ENCODE measurements at places on chromosomes 2 and 18.
A peak's percentile ranks its signal among the peaks of the same experiment; 100 is the strongest.

GRCh38 chr18:76174451-76174850 lies 320.6 kb downstream of the ZNF516 start:
- no peak for DNase-seq

- no peak for DNase-seq
Measured at GRCh38 chr2:43585708-43586107, 10.1 kb downstream of the THADA start.

- no peak for DNase-seq
Measured at GRCh38 chr2:105405291-105405690, 6.4 kb upstream of the FHL2 start.

DNA sequence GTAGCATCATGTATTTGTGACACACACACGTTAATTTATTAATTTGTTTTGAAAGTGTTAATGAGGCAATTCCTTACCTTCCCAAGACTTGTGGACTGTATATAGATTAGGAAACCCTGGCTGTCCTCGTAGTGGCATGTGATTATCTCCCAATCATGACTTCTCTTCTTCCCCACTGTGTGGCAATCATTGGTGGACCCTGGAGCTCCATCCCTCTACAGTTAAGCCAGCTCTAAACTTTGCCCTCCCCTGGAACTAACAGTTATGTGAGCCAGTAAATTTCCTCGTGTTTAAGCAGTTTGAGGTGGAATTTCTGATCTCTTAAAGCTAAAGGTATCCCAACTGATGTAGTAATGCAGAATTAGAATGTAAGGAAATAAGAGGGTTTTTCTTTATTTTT lies 22.0 kb downstream of the GALNT1 start:
- no peak for DNase-seq

DNA sequence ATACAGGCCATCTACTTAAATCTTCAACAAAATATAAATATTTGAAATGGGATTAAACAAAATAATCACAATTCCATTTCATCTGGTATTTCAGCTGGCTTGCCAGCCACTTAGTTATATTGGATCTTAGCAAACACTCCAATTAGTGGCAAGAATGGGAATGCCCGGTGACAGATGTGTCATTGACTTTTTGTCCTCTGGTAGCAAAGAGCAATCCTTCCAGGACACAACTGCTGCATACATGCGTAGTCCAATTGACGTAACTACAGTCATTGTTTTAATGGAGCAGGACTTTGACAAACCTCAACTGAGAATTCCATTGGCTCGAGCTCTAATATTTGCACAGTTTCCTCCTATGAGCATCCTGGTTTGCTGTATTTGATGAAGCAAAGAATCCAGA lies 69.9 kb downstream of the RNF152 start:
- no peak for DNase-seq

DNA sequence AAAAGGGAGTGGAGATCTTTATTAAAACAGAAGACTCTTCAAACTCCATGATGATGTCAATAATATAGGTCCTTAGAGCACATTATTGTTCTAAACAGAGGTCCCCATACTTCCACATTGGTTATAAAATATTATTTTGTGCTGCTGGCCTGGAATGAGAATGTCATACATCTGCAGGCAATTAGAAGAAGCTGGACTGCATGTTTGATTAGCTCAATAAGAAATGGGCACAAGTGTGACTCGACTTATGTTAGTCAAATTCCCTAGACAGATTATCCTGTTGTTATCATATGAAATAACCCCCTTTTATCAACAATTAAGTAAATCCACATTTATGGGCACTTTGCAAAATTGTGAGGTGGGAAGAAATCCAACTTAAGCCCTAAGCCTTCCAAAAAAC lies 8.8 kb downstream of the EFEMP1 start:
- DNase-seq = no peak

DNA sequence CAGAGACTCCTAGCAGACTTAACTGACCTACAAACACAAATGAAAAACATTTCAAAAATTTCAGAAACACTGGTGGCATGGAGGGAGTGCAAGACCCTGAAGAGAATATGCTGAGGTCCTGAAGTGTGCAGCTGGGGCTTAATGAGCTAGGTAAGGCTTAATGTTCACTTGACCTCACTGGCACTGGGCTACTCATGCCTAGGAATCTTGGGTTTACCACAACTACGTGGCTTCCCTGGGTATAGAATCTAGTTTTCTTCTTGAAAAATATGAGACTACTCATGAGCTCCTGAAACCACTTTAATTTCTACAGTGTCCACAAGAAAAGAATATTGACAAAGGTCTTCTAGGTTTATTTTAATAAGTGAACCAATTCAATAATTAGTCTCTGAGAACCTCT lies 139.8 kb downstream of the HNMT start:
- DNase-seq = no peak

DNA sequence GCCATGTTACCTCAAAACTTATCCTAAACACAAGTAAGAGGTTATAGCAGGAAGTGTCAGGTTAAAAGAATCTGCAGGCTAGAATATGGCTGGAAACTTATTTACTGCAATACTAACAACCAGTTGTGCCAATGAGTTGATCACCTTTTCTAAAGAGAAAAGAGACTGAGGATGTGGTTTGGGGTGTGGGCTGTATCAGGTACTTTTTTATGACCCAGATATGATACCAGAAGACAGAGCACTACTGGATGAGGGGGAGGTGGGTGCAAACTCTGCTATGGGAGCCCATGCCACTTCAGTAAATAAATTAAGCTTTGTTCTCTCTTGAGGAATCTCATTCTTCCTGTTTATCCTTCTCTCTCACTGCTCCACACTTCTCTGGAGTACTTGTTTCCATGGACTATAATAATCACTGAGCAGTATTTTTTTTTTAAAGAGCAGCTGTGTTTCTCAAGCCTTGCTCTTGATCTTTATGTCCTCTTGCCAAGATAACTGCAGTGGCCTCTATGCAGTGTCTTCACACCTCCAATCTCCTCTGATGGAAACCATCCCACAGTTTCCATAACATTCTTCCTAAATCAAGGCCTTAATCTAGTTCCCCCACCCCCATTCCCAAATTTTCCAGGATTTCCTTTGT lies 51.2 kb upstream of the NOSTRIN start:
- no peak for DNase-seq

DNA sequence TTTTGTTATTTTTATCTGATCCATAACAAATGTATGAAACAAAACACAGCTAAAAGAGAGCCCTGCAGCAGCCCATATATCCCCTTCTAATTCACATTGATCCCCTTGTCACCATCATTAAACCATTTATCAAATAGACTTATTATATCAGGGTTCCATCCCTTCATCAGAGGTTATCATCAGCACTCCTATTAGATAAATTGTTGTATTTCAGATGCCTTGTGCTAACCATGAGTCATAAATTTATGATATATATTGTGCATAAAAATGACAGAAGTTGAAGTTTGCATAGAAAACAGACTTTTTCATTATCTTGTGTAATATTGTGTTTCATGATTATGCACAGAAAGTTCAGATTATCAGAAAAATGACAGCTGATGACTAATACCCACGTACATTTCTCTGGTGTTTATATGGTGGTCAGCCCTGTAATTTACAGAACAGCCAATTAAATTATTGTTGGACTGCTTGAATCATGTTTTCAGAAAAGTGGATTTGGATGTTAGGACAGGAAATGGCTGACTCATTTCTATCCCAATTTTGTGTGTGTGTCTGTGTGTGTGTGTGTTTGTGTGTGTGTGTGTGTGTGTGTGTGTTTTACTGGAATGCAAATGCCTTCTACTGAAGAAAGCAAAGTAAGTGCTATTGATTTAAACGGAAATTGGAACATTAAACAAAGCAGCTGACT lies 80.9 kb downstream of the PPP1R1C start:
- DNase-seq = no peak

GRCh38 chr2:214180686-214181085 lies 230.2 kb upstream of the VWC2L start:
- no peak for DNase-seq

DNA sequence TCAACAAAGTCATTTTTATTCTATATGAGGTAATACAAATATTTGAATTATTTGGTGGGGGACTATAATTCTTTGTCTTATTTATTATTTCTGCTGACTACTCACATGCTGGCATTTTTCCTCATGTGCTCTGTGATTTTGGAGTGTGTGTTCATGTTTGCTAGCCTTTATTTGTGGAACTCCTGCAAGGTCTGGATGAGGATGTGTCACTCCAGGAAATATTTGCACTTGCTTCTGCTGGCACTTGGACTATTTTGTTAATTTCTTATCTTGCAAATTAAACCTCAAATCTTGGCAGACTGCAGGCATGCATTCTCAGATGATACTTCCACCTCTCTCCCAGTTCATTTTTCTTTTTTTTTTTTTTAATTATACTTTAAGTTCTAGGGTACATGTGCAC lies 34.1 kb downstream of the POLI start:
- no peak for DNase-seq

DNA sequence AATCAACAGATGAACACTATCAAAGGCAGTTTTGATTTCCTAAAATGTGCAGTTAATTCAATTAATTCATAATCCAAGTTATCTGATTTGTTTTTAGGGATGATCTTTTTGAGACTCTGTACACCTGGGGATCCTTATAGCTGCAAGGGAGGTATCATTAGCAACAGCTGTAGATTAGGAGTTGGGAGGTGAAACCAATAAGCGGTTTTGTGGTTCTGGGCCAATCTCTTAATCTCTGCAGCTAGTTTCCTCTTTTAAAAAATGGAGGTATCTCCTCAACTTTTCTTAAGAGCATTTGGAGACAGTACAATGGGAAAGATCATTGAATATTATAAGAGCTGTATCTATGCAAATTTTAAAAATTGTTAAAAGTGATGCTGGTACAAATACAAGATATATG lies 126.0 kb downstream of the MC4R start:
- DNase-seq = no peak

DNA sequence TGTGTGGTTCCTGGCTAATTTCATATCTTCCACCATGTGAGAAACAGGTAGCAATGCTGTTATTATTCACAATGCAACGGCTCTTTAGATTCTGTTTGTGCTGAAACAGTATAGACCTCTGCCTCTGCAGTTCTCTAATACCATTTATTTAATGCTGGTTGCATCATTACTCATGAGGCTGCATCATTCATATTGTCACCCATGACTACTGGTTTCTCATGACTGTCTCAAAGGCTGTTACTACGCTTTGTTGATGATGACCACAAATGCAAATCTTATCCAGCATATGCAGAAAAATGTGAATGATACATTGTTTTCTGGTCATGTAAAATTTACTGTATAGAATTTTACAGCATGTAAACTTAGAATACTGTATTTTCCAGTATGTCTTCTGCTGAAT lies 22.5 kb downstream of the CAVIN2 start:
- DNase-seq = no peak

GRCh38 chr2:205170399-205170798 lies 511.9 kb upstream of the NRP2 start:
- no peak for DNase-seq

- no peak for DNase-seq
Measured at GRCh38 chr2:225889452-225889851, 489.9 kb downstream of the NYAP2 start.

GRCh38 chr2:204591225-204591624 lies 46.0 kb downstream of the PARD3B start:
- DNase-seq = no peak

DNA sequence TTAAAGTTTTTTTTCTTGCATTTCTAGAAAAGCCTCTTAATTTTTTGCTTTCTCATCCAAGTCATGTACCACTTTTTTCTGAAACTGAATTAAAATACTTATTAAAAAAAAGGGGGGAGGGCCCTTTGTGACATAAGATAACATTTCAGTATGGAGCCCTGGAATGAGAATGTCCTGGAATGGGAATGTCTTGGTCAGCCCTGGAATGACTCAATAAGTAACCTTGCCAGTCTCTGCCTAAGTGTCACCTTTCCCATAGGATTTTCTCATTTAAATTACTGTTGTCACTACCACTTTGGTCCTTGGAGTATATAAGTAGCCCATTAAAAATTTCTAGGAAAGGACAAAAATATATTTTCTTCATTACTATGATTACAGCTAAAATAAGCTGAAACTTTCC lies 4.7 kb downstream of the UBXN2A start:
- no peak for DNase-seq

- DNase-seq = no peak
Measured at GRCh38 chr2:68412127-68412819, 47.2 kb downstream of the PLEK start.

- no peak for DNase-seq
Measured at GRCh38 chr2:207935121-207935990, 90.0 kb downstream of the PLEKHM3 start.

DNA sequence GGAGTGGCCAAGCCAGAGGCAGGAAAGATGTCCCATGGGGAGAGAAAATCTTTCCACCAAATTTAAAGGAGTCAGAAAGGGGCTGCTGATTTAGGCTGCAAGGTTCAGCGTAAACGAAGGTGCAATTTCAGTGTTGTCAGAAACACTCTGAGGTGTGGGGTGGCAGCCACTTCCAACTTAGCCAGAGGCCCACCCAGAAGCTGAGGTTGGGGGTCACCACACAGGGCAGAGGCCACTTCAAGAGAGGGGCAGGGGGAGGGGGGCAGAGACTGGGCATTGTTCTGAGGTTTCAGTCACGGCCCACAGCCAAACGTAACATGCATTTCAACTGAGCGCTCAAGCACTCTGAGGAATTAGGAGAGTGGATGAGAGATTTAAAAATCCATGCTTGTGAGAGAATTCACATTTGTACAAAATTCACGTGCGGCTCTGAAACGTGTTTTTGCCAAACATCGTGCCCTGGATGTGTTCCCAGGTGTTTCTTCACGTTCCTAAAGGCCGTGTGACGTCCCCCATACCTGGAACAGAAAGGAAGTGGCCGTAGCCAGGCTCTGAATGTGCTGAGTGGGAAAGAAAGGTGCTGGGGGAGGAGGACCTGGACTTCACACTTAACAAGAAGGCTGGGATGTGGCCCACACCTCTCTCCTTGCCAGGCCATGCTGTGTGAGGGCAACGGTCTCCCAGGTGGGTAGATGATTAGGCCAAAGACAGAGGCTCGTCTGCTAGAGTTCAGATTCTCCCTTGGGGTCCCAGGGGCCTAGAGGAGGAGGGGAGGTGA lies 19.5 kb upstream of the BOK start:
- DNase-seq = no peak

DNA sequence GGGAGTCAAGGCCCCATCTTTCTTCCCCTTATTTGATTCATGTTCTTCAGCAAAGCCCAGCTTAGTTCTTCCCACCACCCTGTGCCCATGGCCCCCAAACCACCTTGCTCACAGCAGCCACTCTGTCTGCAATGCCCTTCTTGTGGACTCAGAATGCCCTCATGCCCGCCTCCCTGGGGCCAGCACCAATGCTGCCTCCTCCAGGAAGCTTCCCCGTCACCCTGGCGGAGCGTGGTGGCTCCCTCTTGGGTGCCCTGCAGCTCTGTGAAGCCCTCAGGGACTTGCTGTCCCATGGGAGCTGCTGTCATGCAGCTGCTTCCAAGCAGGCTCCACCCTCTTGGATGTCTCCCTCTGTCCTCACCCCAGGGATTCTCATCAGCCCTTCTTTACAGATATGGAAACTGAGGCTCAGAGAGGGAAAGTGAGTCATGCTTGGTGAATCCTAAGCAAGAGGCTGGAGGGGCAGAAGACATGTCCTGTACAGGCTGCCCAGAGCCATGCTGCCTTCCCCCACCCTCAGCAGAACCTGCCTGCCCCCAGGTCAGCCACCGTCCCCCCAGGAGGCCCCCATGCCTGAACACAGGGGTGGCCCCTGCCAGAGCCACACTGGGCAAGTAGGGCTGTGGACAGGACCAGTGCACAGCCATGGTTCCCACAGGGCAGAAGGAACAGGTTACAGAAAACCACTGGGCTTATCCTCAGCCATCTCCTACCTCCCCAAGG lies 11.8 kb upstream of the DUSP2 start:
- no peak for DNase-seq

GRCh38 chr2:152036611-152037469 lies 62.0 kb downstream of the CACNB4 start:
- peak; percentile 35 for DNase-seq
